Fibroblast of upper back skin (primary cell): ENCODE measurements at places on chromosomes 6 and 20.

DNA sequence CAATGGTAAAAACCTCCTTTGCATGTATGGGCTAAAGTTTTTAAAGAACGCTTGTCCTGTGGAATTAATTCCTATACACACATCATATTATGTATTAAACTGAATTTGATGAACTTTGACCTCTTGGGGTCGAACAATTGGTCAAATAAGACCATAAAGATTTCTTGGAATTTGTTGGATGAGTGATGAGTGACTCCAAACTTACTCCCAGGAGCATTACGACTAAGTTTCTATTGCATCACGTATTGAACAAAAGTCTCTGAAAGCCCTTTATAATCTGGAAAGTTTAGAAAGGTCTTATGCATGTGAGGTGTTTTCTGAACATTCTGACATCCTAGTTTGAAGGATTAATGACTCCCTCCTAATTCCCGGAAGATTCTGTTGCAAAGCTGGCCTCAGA is 126.9 kb upstream of the BMP5 start:
- peak; percentile 78 for DNase-seq

DNA sequence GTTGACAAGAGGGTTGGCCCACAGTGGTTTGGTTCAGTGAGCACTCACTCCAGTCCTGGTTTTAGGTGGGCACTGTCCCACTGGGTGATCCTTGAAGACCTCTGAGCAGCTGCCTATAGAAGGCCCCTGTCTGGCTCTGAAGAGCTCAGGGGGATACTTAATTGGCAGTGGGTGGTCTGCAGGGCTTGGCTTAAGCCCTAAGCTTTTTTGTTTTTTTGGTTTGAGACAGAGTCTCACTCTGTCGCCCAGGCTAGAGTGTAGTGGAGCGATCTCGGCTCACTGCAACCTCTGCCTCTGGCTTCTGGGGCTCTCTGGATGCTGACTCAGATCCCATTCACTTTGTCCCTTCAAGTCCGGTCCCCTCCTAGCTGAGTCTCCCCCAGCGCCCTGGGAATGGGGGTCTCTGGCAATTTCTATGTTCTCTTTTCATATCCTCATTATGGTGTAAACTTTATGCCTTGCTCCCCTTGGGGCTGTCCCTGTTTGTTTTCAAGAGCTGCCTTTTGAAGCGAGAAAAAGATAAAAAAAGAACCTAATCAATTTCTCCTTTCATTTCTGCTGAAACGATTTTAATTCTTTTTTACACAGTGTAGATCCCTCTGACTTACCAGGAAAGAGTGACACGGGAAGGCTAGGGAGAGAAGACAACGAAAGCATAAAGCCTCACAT is 12.2 kb upstream of the KCNG1 start:
- DNase-seq: no peak

DNA sequence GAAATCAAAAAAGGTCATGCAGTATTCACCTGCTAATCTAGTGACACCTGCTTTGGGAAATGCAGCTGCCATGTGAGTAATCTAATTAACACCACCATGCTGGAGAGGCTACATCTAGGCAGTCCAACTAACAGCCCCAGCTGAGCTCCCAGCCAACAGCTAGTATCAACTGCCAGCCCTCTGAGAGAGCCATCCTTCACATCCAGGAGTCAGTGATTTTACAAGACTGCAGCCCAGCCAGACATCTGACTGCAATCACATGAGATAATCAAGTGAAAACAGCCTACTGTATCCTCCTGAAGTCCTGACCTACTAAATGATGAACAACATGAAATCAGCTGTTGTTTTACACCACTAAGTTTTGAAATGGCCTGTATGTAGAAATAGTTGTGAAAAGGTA is 298.4 kb downstream of the TRDN start:
- no peak for DNase-seq

- no peak for DNase-seq
These were observed 257.5 kb downstream of the MMUT start for GRCh38 chr6:49205526-49205925.

- DNase-seq: no peak
These were observed 35.7 kb upstream of the SCUBE3 start for GRCh38 chr6:35178012-35178411.

- no peak for DNase-seq
These were observed 14.1 kb upstream of the CALHM6 start for GRCh38 chr6:116447052-116447451.

- peak; percentile 17 for DNase-seq
These were observed 1.1 kb downstream of the PCSK2 start for GRCh38 chr20:17227669-17228623.

DNA sequence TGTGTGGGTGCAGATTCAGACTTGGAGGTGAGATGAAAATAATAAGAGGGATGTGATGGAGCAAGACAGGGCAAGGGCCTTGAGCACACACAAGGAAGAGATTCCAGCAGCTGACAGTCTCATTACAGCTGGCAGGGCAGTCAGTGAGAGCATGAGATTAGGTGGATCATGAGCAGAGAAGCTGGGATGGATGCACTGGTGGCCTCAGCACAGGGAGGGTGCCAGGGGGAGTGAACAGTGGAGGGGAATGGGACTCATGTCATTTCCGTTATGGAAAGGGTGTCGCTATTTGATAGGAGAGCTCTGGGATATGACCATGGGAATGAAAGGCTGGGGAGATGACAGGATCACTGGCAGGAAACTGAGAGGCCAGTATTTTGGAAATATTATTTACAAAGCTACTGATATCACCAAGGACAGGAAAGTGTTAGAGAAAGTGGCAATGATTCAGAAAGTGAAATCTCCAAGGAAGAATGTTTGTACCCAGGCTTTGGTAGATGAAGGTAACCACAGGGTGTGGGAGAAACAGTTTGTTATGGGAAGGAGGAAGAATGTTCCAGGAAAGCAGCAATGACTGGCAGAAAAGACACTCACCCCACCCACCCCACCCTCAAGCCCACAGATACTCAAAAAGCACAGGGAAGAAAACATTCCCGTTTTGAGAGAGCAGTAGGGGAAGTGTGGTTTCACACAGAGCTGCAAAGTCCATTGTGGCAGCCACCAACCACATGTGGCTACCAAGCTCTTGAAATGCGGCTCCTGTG is 214.7 kb upstream of the PROKR2 start:
- DNase-seq: no peak

DNA sequence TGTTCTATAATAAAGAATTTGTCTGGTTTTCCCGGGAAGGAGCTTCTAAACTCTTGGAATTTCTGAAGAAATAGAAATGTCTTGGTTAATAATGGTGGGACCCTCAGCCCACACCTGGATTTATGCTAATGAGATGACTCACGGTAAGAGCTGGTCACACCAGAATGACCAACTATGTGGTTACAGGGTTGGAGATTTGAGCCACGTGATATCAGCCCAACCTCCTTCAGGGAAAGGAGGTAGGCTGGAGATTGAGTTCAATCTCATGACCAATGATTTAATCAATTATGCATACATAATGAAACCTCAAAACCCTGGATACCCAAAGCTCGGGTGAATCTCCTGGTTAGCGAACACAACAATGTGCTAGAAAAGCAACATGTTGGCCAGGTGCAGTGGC is 22.1 kb upstream of the CDKN1A start:
- no peak for DNase-seq

GRCh38 chr20:59690101-59690500 is 85.8 kb downstream of the PHACTR3 start:
- DNase-seq: no peak

GRCh38 chr6:130293800-130294199 is 71.0 kb upstream of the SAMD3 start:
- DNase-seq: peak; percentile 76

GRCh38 chr6:72984981-72985665 is 240.2 kb downstream of the KHDC1L start:
- DNase-seq: peak; percentile 87

DNA sequence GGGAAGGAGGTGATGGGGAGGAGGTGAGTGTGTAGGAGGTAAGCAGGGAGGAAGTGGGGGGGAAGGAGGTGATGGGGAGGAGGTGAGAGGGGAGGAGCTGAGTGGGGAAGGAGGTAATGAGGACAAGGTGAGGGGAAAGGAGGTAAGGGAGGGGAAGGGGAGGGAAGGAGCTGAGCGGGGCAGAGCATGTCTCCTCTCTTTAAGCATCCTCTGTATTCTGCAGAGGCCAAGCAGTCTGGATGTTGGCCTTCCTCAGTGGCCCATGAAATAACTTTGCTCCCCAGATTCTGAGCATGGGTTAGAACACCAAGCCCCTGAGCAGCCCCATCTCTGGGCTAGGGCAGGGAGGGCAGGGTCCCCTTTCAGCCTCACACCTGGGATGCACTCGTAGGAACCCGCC is 84.6 kb downstream of the EDN3 start:
- no peak for DNase-seq

GRCh38 chr6:8269872-8270454 is 165.4 kb downstream of the SLC35B3 start:
- DNase-seq: no peak

- no peak for DNase-seq
These were observed 162.6 kb downstream of the CARMIL1 start for GRCh38 chr6:25441663-25442270.

DNA sequence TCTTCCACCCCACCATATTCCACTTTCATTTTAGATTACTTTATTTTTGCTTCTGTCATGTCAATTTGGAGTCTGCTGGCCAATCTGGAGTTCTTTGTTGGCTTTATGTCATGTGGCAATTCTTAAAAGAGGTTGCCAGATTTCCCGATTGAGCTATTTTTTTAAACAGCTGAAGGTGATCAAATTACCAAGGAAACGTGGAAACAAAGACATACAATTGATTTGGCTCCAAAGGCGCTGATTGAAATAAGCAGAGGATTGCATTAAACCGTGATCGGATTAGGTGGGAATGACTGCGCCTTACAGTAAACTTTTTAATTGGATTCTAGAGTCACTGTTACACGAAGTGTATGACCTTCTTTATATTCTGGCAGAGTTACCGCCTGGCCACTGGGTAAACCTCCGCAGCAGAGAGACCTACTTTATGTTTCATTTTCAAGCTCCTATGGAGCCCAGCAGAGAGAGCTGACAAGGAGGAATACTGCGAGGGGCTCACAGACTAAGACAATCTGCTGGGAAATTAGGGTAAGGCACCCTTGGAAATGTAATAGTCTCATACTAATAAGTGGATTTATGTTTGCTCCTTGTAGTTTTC is 37.9 kb downstream of the SIM1 start:
- DNase-seq: no peak

DNA sequence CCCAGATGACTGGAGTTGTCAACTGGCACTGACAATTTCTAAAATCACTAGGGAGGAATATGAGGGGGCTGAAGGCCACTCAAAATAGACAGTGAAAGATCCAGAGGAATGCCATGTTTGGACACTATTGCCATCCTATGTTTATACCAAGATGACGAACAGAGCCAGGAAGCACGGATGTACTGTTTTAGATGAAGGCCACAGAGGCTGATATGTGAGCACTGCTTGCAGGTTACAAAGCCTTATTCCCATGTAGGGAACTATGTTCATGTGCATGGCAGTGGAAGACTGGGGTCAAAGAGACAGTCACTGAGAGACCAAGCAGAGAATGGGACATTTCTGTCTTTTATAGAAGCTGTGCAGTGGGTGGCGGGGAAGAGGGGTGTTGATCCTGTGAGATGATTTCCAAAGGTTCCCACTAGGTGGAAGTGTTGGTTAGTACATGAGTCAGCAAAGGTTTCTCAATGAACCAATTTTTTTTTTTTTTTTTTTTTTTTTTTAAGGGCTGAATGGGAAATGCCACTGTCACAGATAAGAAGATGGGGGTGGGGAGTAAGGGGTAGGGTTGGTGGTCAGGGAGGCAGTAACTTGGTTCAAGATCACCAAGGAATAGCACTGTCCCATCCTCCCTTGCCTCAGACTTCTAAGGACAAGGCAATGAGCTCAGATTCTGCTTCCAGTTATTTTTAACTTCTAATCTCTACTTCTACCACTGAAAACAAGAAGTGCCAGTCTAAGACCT is 46.7 kb upstream of the MOCS1 start:
- peak; percentile 48 for DNase-seq

GRCh38 chr6:112665815-112666214 is 318.7 kb downstream of the RFPL4B start:
- DNase-seq: peak; percentile 64

GRCh38 chr20:25277941-25278521 is 30.1 kb downstream of the PYGB start:
- no peak for DNase-seq

DNA sequence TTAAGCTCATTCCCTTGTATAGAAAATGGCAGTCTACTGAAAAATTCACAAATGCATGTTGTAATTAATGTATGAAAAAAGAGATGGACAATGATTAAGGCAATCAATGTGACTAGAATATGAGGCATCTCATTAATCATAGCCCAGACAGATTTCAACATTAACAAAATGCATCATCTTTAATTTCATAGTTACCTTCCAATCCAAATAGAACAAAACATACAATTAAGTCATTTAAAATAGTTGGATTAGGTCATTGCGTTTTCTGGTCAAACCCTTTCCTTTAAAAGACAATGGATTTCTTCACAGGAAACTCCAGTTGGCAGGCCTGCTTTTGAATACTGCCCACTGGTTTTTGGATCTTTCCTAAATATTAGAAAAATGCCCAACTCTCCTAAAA is 203.9 kb downstream of the HAO1 start:
- no peak for DNase-seq

DNA sequence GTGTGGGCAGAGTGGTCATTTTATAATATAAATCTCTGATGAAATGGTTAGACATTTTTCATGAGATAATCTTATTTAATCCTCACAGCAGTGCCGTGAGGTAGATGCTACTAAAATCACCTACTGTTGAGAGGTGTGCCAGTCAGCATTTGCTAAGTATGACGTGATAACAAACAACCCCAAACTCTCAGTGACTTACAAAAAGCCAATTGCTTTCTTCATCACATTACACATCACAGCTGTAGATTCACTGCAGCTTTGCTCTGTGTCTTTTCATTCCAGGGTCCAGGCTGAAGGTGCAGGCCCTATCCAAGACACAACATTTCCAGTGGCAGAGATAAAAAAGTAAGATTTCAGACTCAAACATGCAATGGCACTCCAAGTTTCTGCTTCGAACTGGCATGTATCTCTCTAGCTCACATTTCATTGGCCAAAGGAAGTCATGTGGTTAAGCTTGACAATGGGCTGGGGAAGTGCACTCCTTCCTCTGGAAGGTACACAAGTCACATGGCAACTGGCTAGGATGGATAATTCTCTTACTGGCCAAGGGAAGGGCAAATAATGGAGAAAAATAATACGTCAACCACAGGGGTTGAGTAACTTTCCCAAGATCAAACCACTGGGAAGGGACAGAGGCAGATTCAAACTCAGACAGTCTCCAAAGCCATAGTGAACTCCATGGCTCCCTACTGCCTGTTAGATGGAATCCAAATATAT is 69.5 kb upstream of the EPB41L1 start:
- no peak for DNase-seq

DNA sequence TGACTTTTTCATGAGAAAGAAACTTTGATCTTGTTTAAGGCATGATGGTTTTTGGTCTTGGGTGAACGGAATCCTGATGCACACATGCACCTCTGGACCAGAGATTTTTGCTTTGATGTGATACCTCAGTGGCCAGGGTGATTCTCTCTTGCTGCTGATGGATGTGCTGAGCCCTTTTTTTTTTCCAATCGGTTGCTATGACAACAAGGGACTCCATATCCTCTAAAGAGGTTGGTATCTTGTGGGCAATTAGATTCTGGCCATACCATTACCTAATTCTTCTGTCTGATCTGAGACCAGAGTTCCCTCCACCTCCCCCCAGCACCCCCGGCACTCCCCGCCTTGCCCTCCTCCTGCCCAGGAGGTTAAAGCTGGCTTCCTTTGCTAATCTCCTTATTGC is 24.9 kb downstream of the PDYN start:
- DNase-seq: no peak

- no peak for DNase-seq
These were observed 4.5 kb downstream of the NRN1 start for GRCh38 chr6:6002005-6002847.
